ENCODE measurements at places on chromosomes 12 and 14.
A peak's percentile ranks its signal among the peaks of the same experiment; 100 is the strongest.

GRCh38 chr14:99232714-99233214, 39.2 kb downstream of the BCL11B start:
- no peak for DNase-seq

GRCh38 chr14:33452995-33453394, 497.9 kb downstream of the EGLN3 start:
- no peak for DNase-seq

DNA sequence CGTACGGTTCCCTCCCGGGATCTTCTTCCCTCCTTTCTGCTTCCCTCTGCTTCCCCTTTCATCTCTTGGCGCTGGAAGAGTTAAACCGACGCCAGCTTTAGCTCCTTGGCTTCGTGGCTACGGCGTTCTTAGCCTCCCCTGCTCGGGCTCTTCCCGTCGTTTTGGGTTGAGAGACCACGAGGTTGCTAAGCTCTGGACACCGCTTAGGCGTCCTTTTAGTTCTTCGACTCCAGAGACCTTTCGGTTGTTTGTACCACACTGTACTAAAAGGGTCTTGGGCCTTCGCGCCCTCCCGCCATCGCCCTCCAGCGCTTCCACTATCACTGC, 545 bp downstream of the CPSF2 start:
- peak; percentile 42 for DNase-seq

DNA sequence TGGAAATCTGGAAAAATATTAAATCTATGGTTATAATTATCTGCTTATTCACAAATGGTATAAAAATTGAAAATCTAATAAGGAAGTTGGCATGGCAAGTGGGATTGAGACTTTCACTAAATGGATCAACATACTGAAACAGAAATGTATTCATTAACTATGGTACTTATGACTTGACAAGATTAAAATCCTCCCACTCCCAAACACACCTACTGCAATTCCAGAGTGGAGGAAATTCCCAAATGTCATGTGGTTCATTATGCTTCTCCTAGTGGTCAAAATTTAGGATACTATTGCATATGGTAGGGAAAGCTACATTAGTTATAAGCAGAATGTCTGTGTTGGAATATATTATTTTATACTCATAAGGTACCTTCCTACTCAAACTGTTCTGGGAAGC, 265.3 kb upstream of the PRICKLE1 start:
- DNase-seq = no peak

GRCh38 chr12:94150240-94151121, 2.1 kb downstream of the PLXNC1 start:
- DNase-seq = no peak

DNA sequence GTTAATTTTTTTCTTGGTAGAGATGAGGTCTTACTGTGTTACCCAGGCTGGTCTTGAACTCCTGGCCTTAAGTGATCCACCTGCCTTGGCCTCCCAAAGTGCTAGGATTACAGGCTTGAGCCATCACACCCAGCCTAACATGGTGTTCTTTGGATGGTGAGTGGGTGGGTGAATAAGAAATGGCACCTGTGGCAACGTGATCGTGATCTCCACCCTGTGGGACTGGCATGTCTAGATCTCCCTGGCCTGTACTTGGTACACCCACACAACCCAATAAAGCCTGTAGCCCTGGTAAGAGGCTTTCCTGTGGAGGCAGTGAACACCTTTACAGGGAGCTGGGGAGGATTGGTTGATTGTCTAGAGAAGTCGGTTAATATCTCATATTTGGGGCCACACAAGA, 25.2 kb downstream of the SYNE2 start:
- no peak for DNase-seq

DNA sequence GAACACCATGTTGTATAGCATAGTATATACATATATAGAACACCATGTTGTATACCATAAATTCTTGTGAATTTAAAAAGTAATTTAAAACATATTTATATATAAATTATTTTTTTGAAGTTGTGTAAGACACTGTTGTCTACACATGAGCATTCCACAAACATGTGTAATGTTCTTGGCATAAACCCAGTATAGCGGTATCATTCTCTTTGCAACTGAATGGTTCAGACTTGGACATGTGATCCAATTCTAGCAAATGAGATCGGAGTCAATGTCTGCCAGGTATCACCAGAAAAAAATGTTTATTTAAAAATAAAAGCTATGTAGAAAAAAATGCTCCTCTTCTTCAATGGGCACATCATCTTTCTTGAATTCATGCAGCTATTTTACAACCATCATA, 33.9 kb downstream of the CEP290 start:
- DNase-seq = peak; percentile 36

- no peak for DNase-seq
Observed at GRCh38 chr14:98008381-98009113, 1211.4 kb downstream of the VRK1 start.

GRCh38 chr12:41942354-41942753, 202.3 kb downstream of the GXYLT1 start:
- DNase-seq = no peak

GRCh38 chr12:66746489-66747201, 67.8 kb upstream of the GRIP1 start:
- DNase-seq = no peak

DNA sequence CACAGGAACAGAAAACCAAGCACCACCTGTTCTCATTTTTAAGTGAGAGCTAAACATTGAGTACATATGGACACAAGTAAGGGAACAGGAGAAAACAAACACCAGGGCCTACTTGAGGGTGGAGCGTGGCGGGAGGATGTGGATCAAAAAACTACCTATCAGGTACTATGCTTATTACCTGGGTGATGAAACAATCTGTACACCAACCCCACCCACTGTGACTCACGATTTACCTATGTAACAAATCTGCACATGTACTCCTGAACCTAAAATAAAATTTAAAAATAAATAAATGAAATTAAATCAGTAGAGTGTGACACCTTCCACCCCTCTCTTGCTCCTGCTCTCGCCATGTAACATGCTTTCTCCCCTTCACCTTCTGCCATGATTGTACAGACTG, 615.5 kb downstream of the RPL10L start:
- DNase-seq = no peak

DNA sequence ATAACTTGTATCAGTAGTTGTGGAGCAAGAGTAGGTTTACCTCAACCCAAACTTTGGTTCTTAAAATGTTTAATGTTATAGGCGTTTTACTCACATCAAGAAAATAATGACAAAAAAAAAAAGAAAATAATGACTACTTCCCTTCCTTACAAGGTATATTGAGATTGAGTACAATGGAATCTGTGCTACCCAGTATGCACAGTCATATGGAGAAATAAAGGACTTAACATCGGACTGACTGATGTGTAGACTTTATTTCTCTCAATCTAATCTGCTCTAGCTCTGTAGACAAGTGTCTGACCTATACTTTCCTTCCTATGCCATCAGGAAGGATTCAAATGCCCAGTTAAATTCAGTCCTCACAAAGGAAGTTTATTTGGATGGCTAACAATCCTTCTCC, 14.4 kb downstream of the MUCL1 start:
- no peak for DNase-seq

- DNase-seq = peak; percentile 44
Observed at GRCh38 chr12:69501154-69501895, 31.1 kb downstream of the FRS2 start.

GRCh38 chr12:108787539-108787938, 56.2 kb upstream of the CORO1C start:
- DNase-seq = no peak

DNA sequence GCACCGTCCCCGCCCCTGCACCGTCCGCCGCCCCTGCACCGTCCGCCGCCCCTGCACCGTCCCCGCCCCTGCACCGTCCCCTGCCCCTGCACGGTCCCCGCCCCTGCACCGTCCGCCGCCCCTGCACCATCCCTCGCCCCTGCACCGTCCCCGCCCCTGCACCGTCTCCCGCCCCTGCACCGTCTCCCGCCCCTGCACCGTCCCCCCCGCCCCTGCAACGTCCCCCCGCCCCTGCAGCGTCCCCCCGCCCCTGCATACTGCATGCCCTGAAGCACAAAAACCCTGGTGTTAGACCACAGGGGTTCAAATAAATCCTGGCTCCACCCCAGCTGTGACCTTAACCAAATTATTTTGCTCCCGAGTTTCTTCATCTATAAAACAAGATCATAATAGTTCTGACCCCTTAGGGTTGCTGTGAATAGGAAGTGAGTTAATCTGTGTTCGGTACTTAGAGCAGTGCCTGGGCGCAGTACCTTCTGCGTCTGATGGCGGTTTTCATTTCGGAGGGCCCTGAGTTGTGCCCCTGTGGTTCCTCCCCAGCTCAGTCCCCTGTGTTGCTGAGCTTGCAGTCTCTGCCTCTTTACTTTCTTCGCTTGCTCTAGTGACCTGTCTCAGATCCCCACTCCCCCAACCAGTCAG, 38.1 kb downstream of the ESRRB start:
- DNase-seq = no peak

DNA sequence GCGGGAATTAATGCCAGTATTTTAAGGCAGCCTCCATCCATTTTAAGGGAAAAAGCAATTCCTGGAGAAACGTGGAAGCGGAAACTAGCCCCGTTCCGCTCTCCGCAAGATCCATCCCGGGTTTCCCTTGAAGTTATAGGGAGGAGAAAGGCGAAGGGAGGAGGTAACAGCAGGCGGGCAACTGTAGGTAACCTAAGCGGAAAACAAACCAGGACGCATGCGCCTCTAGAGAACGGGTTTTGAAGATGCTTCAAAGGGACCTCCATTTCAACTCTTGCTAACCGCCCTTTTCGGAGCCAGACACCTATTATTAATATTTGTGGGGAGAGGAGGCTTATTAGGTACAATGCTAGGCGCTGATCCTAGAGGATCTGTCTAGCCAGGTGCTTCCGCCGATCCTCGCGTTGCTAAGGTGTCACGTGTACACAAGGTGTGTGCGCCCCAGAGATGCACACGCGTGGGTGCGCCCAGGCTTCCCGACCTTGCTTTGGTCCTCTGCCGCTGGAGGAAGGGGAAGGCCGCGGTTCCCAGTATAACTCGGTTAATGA, 6.2 kb downstream of the TBX5 start:
- DNase-seq = no peak

GRCh38 chr12:72207079-72207478, 65.1 kb upstream of the TRHDE start:
- DNase-seq = no peak

- DNase-seq = no peak
Observed at GRCh38 chr14:33019346-33019745, 80.7 kb downstream of the NPAS3 start.

DNA sequence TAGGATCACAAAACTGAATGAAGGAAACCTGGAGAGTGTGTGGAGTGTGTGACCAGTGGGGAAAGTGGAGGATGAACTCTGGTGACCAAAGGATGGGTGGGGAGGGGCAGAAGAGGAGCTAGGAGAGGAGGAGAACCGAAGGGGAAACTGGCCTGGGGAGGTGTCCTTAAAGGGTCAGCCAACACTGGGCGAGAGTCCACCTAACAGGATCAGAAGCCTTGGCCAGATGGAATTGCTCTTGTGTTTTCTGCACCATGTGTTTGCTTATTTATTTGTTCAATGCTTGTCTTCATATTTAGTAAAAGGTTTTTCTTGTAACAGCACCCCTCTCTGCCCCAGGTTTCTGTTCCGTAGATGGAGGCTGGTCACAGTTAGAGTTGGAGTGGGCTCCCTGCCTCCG, 34.5 kb upstream of the ATP23 start:
- no peak for DNase-seq

- no peak for DNase-seq
Observed at GRCh38 chr14:95481391-95482022, 34.9 kb downstream of the SYNE3 start.

GRCh38 chr12:31950492-31950891, 8.7 kb upstream of the RESF1 start:
- no peak for DNase-seq

GRCh38 chr12:120658286-120659150, 18.1 kb downstream of the CABP1 start:
- DNase-seq = no peak

DNA sequence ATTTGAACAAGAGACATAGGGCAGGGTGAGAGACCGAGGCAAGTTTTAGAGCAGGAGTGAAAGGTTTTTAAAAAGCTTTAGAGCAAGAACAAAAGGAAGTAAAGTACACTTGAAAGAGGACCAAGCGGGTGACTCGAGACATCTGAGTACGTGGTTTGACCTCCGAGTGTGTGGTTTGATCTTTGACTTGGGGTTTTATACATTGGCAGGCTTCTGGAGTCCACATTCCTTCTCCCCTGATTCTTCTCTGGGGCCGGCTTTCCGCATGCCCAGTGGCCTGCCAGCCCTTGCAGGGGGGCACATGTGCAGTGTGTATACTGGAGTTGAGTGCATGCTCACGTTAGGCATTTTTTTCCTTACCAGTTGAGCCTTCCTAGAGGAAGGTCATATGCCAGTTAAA, 96.3 kb downstream of the SLC15A4 start:
- no peak for DNase-seq

DNA sequence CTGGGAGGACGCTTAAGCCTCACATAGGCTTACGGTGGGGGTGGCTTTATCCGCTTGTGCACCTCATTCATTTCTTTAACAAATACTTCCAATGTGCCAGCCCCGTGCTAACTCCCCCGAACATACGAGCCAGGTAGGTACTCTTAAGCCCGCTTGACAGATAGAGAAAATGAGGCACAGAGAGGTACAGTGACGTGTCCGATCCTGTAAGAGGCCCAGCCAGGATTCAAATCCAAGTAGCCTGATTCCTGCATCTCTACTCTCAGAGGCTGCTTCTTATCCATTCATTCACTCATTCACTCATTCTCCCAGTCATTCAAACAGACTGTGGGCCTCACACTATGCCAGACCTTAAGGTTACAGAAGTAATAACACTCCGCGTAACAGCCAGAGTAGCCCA, 477 bp downstream of the OAS3 start:
- no peak for DNase-seq

- no peak for DNase-seq
Observed at GRCh38 chr12:716506-716905, 35.9 kb upstream of the WNK1 start.

DNA sequence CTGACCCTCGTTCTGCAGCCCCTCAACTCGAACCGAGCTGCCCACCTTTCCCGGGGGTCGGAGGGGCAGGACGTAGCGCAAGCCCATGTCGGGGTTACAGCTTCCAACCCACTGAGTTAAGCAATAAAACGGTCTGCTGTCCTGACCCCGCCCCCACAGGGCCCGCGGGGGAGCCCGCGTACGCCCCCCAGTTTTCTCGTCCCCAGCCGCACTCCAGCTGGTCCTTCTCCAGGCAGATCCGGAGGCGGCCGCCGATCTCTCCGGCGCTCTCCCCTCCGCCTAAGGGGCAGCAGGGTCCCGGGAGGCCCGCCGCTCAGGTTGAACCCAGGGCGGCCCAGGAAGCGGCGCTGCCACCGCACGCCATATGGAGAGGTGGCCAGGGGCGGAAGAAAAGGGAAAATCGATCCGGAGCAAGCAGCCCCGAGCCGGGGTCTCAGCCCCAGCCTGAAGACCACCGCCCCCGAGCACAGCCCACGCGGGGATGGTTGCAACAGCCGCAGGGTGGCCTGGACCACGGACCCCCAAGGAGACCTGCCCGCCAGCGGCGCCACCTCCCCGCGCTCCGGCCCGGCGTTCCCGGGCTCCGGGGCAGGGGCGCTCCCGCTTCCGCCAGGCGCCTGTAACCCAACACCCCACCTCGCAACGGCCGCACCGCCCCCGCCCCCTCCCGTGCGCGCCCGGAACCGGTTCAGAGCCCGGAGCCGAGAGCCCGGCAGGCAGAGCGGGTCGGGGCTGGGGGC, 760 bp downstream of the ACTN1 start:
- DNase-seq = peak; percentile 73

GRCh38 chr12:43336962-43337555, 214.9 kb downstream of the ADAMTS20 start:
- peak; percentile 36 for DNase-seq
